Aorta (tissue), 5 donors: ENCODE measurements at places on chromosomes 16 and 17. TPM values are rescaled to one million over a fixed set of nuclear protein-coding genes. Genes with fewer than 3 reads are reported as not detected.

CLDN9 gene
- total RNA-seq: not detected

KRT14 gene
- total RNA-seq: 0.30 TPM

KRT24 gene
- total RNA-seq: not detected

KRTAP4-6 gene
- not detected for total RNA-seq

RGS11 gene
- 3.3 TPM for total RNA-seq

OR1A1 gene
- not detected for total RNA-seq

KRT33A gene
- total RNA-seq: not detected

SLC2A4 gene
- 2.5 TPM for total RNA-seq

USH1G gene
- total RNA-seq: not detected

- no peaks in the 10 kb centered on the region for H3K4me1 ChIP-seq
- no peak overlapping the region for H3K27ac ChIP-seq
- no peak overlapping the region for H3K4me3 ChIP-seq
- DNase-seq: no peak
- no peaks in the 10 kb centered on the region for H3K36me3 ChIP-seq
Observed at GRCh38 chr16:450785-451512, 25.5 kb downstream of the RAB11FIP3 start.

GRCh38 chr17:13222975-13223374, 205.1 kb upstream of the ELAC2 start:
- DNase-seq: no peak
- no peaks in the 10 kb centered on the region for H3K27me3 ChIP-seq
- no peaks in the 10 kb centered on the region for H3K36me3 ChIP-seq
- H3K4me3 ChIP-seq: no peak overlapping the region
- H3K4me1 ChIP-seq: no peaks in the 10 kb centered on the region

GRCh38 chr17:8376271-8377067, at the start of gene KRABD2:
TSS of gene KRABD2 (minus strand) at chr17:8376704.
- H3K27me3 ChIP-seq: no peaks in the 10 kb centered on the region
- peaks cover 2% of the 10 kb centered on the region for H3K4me1 ChIP-seq
- H3K4me3 ChIP-seq: peak within 1 kb of the TSS; percentile 68

DNA sequence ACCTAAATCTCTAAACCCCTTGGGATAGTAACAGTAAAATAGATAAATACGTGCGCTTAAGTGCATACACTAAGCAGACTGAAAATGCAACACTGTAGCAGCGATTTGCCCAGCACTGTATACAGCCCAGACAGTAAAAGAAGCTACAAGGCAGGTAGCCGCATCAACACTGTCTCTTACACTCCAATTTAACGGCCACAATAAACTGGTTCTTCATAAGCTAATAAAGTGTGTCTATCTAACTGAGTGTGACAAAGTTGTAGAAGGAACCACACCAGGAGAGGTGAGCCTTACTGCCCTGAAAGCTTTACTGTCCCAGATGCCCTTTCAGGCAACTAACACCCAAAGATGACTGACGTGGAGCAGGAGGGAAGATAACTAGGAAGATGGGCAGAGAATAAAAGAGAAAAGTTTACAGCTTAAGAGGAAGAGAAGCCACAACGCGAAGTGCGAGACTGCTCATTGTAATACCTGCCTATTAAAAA, 847 bp downstream of the ZDHHC7 start:
- H3K4me3 ChIP-seq: peak overlapping the region; percentile 99
- peaks cover 5% of the 10 kb centered on the region for H3K4me1 ChIP-seq
- peak overlapping the region; percentile 92 for H3K27ac ChIP-seq
- H3K36me3 ChIP-seq: no peaks in the 10 kb centered on the region
- DNase-seq: no peak

- H3K4me1 ChIP-seq: no peaks in the 10 kb centered on the region
- H3K27ac ChIP-seq: no peak overlapping the region
- no peak for DNase-seq
Observed at GRCh38 chr17:35406568-35406967, 25.7 kb downstream of the SLFN12 start.

DNA sequence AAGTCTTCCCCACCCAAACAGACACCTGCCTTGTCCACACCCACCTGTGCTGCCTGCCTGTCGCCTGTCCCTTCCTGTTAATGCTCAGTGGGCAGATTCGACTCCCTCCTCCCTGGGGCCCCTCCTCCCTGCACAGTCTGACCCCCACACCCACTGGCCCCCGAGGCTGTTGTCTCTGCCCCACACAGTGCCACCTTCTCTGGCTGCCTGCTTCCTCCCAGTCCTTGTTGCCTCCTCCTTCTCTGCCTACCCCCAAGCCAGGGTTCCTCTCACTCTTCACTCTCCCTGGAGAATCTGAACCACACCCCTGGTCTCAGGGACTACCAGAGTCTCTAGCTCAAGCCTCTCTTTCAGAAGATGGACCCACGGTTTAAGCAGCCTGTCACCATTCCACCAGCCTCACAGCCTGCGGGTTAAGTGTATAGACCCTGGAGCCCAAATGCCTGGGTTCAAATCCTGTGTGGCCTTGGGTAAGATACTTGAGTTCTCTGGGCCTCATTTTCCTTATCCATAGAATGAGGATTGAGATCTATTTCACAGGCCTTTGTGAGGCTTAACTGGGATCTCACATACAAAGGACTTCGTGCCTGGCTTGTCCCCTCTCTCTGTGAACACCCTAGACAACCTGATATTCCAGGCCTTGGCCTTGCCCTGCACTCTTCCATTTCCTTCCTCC, 3.8 kb upstream of the ARHGAP23 start:
- H3K27ac ChIP-seq: no peak overlapping the region
- H3K4me1 ChIP-seq: no peaks in the 10 kb centered on the region
- H3K27me3 ChIP-seq: no peaks in the 10 kb centered on the region
- H3K36me3 ChIP-seq: no peaks in the 10 kb centered on the region

GRCh38 chr16:89324056-89325010, 106.8 kb downstream of the ZNF778 start:
- no peak overlapping the region for H3K4me3 ChIP-seq
- H3K4me1 ChIP-seq: peaks cover 5% of the 10 kb centered on the region
- no peaks in the 10 kb centered on the region for H3K36me3 ChIP-seq
- H3K27me3 ChIP-seq: no peaks in the 10 kb centered on the region
- peak; percentile 42 for DNase-seq
